ENCODE measurements at places on chromosomes 1 and 21.

GRCh38 chr1:108657356-108658080 lies 3.4 kb downstream of the HENMT1 start:
- DNase-seq: no peak

DNA sequence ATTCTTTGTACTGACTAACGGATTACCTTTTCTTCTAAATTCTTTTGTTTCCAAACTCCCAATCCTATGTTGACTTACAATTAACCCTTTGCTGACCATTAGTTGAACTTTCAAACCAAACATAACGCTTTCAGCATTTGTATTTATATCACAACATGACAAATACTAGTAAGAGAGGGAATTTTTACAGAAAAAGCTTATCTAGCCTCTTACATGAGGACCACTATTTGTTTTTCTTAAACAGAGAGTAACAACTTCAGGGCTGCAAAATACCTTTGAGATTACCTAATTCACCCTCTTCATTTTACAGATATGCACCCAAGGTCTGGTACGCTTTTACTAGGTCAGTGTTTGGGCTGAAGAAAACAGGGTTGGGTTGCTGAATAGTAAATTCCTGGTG lies 45.0 kb upstream of the CXADR start:
- DNase-seq: no peak

DNA sequence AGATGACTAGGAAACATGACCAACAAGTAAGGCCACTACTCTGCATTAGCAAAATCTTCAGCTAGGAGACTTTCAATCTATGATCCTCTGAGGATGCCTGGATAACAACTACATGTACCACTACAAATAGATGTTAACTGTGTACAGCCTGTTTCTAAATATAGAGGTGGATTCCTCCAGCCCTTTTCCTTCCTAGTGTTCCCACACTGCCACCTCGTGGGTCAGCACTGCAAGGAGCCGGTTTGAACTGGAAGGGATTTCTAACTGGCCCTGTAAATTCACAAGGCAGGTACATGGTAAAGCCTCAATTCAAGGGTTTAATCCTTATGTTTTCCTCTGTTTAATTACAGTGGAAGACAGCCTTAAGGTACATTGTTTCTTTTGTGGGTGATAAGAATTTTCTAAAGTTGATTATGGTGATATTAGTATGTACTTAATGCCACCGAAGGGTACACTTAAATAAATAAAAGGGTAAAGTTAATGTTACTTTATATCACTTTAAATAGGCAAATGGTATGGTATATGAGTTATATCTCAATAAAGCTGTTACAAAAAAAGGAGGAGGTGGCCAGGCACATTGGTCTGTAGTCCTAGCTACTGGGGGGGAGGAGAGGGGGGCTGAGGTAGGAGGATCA lies 14.4 kb downstream of the SMYD3 start:
- peak; percentile 95 for DNase-seq

GRCh38 chr1:66526991-66527390 lies 7.0 kb upstream of the SGIP1 start:
- DNase-seq: no peak

- DNase-seq: no peak
Measured at GRCh38 chr21:41868062-41868710, 11.0 kb downstream of the PRDM15 start.

DNA sequence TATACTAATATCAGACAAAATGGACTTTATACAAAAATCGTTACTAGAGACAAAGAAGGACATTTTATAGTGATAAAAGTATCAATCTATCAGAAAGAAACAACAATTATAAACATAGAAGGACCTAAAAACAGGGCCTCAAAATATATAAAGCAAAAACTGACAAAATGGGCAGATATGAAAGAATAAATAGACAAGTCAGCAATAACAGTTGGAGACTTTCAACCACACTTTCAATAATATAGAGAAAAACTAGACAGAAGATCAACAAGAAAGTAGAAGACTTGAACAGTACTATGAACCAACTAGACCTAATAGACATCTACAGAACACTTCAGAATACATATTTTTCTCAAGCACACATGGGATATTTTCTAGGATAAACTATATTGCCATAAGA lies 52.4 kb downstream of the MIS18A start:
- DNase-seq: no peak

GRCh38 chr1:57089221-57089620 lies 123.4 kb upstream of the C8B start:
- no peak for DNase-seq

GRCh38 chr1:198929111-198929604 lies 290.3 kb downstream of the PTPRC start:
- DNase-seq: no peak

GRCh38 chr1:43760745-43761317 lies 53.5 kb downstream of the ST3GAL3 start:
- no peak for DNase-seq

GRCh38 chr21:44062380-44062779 lies 44.8 kb upstream of the PWP2 start:
- DNase-seq: no peak

DNA sequence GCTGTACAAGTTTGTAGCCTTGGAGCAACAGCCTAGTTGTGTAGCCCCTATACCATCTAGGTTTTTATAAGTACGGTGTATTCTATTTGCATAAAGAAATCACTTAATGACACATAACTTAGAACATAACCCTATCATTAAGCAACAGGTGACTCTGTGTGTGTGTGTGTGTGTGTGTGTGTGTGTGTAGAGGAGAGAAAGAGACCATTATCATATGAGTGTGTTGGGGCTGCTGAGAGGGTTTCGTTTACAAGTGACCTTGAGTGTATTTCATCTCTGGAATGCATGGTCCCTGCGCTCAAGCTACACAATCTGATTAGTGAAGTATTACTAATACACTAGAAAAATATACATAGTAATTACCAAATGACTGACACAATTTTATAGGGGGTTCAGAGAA lies 115.1 kb downstream of the RABGAP1L start:
- DNase-seq: no peak

DNA sequence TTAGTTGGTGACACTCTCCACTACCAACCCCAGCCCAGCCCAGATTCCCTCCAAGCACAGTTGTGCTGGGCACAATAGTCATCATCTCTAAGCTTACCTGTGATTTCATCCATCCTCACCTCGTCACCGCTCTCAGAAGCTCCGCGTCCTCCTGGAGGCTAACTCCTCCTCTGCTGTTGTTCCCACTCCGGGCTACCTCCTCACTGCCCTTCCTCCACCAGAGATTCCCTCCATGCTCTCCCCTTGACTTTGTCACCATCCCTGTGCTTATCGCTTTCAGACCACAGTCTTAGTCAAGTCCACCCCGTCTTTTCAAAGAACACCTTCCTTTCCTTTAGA lies 47.0 kb upstream of the KIF26B start:
- DNase-seq: no peak

DNA sequence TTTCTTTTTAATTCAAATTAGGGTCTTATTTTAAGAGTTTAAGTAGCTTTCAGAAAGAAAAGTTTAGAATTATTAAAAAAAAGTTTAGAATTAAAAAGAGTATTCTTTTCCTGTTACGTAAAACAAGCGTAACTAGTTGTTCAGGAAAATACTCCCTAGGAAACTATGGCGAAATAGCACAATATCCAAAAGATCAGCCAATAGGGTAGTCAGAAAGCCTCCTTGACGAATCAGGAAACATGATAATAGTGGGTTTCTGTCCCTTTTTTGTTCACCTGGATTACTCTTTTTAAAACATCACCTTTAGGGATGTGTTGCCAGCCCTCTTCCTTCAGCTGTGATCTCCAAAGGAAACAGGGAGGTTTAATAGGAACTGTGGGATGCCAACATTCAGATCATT lies 25.2 kb downstream of the S1PR1 start:
- no peak for DNase-seq

- DNase-seq: peak; percentile 54
Measured at GRCh38 chr1:208176649-208177048, 67.5 kb downstream of the PLXNA2 start.

- DNase-seq: no peak
Measured at GRCh38 chr1:227320476-227320875, 2.2 kb upstream of the CDC42BPA start.

DNA sequence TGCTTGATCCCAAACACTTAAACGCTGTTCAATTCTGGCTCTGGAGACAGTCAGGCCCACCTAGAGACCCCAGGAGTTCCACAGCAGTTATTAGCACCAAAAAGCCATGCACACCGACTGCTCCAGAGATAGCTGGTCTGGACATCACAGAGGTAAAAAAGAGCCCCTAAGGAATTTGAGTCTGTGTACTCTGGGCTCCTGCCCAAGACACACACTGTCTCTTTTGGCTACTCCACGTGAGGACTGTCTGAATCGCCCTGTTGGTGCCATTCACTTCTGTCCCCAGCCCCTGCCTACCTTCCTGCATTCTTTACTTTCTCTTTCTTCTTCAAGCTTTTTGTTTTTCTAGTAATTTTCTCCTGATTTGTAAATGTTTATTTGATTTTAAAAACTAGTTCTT lies 197.4 kb downstream of the ADGRL2 start:
- no peak for DNase-seq

- no peak for DNase-seq
Measured at GRCh38 chr1:230107941-230108340, 40.9 kb downstream of the GALNT2 start.

DNA sequence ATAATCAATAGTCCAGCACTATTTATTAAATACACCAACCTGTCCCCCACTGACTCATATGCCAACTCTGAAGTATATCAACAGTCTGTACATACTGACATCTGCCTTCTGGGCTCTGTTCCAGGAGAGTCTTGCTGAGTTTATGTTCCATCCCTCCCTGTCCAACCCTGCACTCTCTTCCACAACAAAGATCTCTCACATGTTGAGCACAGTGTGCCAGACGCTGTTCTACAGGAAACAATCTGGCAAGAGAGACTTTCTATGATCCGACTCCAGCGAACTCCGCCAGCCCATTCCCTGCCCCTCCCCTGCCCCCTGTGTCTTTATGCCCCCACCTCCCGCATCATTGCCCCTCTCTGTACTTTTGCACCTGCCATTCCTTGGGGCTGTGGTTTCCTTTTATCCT lies 3.4 kb downstream of the LACTBL1 start:
- DNase-seq: peak; percentile 8

GRCh38 chr1:94716965-94717364 lies 103.2 kb upstream of the SLC44A3 start:
- DNase-seq: no peak

DNA sequence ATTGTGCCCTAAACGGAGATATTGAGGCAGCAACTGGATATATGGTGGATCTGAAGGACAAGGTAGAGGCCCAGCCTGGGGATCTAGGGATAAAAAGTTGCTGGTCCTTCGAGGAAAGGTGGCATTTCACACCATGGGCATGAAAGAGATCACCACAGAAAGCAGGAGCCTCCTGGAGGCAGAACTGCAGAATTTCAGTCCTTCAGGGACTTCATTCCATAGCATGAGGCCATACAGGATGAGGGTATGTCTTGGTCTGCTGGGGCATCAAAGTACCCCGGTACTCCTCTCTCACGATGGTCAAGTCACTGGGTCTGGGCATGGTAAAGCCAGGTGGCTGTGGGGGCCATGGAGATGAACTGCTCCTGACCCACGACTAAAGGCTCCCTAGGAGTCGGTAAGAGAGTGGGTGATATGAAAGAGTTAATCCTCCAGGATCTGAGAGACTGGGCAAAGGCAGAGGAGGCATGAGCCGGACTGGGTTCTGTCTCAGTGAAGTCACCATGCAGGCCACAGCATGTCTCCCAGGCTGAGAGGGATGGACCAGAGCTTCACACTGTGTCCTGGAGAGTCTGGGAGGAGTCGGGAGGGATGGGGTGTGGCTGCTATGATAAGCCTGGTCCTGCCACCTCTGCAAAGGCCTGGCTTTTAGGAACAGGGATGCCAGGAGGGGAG lies 5.8 kb upstream of the SPRR5 start:
- DNase-seq: no peak

DNA sequence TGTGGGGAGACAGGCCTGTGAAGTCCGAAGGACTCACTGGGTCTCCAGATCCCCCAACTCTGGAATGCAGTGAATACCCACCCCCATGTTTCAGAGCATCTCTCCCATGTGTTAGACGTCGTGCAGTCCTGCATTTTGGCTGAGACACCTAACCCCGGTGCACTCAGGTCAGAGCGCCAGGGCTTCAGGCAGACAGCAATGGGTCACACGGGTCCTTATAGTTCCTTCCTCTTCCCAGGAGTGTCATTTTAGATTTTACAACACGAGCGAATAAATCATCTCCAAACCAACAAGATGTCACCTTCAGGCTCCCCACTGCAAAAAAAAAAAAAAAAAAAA lies 5.1 kb downstream of the PRRX1 start:
- no peak for DNase-seq

GRCh38 chr1:154951901-154952657 lies 3.8 kb downstream of the PBXIP1 start:
- DNase-seq: no peak

DNA sequence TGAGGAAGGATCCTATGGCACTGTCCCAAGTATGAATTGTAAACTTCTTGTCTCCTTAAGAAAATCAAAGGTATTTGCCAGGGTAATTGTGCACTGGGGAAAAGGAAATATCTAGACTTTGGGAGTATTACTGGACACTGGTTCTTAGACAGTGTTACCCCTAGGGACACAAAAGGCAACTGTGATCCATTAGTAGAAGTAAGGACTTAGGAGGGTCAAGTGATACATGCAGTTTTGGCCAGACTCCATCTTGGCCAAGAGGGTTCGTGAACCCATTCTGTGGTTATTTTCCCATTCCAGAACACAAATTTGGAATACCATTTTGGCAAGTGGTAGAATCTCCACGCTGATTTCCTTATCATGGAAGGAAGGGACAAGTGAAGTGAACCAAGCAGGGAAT lies 98.1 kb downstream of the TM2D1 start:
- DNase-seq: no peak

DNA sequence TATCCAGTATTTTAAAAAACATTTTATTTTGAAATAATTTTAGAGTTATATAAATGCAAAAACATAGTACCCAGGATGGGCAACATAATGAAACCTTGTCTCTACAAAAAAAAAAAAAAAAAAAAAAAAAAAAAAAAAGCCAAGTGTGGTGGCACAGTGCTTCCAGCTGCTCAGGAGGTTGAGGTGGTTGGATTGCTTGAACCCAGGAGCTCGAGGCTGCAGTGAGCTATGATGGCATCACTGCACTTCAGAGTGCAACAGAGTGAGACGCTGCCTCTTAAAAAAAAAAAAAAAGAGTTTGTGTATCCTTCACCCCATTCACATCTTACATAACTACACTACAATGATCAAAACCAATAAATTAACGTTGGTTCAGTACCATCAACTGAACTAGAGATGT lies 115.6 kb upstream of the KIF26B start:
- DNase-seq: no peak

GRCh38 chr21:32658524-32658923 lies 46.3 kb upstream of the CFAP298 start:
- no peak for DNase-seq

- DNase-seq: no peak
Measured at GRCh38 chr1:218476385-218476784, 131.2 kb downstream of the TGFB2 start.

DNA sequence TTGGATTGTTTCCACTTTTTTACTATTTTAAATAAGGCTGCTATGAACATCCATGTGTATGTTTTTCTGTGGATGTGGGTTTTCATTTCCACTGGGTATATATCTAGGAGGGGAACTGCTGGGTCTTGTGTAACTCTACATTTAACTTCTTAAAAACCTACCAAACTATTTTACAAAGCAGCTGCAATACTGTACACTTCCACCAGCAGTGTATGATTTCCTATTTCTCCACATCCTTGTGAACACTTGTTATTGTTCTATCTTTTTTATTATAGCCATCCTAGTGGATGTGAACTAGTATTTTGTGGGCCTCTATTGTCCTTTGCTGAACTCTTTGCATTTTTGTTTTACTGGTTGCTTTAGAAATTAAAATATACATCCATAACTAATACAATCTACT lies 33.4 kb downstream of the DIPK1A start:
- DNase-seq: no peak

Measured in G401 (cell line).